HL-60 (cell line): ENCODE measurements at places on chromosomes 5 and 9.

DNA sequence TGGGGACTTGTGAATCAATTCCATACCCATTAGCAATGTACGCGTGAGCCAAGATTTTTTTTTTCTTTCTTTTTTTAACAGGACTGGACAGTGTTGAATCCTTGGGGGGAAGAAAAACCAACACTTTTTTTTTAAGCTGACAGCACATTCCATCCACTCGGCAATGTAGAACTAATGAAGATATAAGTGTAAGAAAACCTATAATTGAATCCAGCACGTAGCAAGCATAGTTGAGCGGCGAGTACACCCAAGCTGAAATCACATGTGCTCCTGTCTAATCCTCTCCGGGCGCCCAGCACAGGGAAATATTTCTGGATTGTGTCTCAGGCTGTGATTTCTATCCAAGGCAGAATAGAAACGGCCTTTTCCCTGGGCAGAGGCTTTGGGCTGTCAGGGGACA is 118.2 kb downstream of the BOD1 start:
- no peak for DNase-seq

GRCh38 chr5:179437341-179438001 is 92.2 kb upstream of the ADAMTS2 start:
- DNase-seq = no peak

- DNase-seq = no peak
These were observed 483.9 kb upstream of the BRINP1 start for GRCh38 chr9:119853126-119853525.

DNA sequence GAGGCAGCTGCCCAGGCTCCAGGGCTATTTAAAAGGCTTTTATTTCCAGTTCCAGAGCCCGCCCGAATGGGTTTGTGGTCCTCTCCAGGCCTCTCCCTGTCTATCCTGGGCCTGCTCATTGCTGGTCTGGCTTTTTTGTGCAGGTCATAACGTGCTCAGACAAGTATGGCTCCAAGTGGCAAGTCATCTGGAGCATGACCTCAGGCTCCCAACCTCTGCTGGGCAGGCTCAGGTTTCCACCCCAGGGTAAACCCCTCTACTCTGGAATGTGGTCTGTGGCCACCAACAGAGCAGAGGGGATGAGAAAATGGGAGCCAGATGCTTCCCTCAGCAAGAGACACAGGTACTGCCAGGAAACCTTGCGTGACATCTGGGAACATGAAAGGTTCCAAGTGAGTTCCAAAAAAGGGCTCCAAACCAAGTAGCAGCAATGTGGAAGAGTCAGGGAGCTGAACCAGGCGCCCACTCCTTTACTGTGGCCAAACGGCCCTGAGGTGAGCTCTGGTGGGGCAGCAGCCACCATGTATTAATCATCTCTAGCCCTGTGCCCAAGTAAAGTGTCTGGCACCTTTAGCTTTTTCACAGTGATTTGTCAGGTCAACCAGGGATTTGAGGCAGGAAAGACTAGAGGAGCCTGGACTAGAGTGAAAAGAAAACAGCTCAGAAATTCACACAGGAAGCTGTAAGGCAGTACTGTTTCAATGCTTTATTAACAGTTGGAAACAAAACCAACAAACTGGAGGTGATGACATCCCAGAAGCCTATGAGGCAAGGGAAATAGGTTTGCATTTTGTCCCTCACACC is 25.7 kb downstream of the PCDHGC5 start:
- DNase-seq = no peak

DNA sequence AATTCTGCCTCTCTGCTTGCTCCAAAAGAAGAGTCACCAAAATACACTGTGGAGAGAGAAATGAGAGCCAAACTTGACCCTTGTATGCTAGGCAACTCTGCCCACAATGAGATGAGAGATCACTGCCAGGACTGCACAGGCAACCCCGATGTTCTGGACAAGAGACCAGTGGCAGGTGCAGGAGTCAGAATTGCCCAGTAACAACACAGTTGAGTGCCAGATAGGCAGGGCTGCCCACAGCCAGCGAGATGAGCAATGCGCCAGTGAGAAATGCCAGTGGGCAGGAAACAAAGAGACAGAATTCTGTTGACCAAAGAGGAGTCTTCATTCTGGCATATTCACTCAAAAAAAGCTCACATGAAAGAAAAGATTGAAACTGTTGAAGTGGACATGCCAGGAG is 570.7 kb downstream of the CAAP1 start:
- DNase-seq = no peak

GRCh38 chr9:30058463-30058862 is 2326.0 kb upstream of the ACO1 start:
- DNase-seq = no peak

DNA sequence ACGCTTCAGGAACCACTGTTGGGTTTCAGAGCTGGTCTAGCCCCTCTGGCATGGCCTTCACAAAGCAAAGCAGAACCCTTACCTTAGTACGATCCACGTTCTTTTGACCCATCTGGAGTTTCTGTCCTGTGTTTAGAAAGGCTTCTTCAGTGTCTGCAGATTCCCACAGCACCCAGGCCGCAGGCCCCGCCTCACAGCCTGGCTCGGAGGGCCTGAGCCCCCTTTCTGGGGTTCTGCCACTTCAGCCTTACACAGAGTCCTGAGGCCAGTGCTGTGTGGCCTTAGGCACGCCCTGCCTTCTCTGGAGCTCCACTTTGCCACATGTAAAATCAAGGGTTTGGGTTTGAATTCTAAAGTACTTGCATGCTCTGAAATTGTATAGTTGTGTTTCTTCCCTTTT is 31.6 kb upstream of the PRDM12 start:
- DNase-seq = no peak

GRCh38 chr9:114163517-114163951 is 8.2 kb downstream of the COL27A1 start:
- DNase-seq = no peak

DNA sequence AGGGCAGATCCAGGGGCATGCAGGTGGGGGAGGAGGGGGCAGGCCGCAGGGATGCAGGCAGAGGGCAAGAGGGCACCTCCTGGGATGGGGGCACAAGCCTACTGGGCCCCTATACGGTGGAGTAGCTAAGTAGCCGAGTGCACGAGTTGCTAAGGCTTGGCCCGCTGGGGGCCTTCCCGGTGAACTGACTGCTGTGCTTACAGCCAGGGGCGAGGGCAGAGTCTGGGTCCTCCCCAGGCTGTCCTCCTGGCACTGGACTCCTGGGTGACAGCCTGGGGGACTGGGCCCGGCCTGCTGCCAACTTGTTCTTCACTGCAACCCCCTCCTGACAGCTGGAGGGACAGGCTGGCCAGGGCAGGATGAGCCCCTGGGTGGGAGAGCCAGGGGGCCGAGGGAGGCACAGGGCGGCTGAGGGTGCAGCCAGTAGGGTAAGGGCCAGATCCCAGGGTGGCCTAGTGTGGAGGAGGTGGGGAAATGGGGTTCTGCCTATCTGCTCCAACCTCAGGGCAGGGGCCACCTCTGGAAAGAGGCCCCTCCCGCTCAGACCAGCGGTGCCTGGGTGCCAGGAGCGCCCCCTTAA is 1.7 kb upstream of the EGFL7 start:
- DNase-seq = no peak

DNA sequence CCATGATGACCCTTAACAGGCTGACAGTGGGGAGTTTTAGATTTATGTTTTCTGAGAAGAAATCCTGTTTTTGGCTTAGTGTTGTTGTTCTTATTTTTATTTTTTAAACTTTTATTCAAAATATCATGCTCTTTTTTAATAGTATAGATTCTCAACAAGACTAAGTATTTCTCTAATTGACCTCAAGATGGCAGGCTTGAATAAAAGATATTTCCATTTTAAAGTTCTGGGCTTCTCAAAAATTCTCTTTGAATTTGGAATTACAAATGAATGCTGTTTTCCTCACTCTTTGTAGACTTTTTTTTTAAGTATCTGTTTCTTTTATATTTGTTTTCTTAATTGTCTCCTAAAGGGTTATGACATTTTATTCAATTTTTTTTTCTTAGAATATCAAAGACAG is 50.0 kb upstream of the SH3GL2 start:
- no peak for DNase-seq

GRCh38 chr5:37808945-37809344 is 30.9 kb downstream of the GDNF start:
- DNase-seq = no peak

GRCh38 chr9:112868461-112868860 is 22.2 kb downstream of the SLC46A2 start:
- no peak for DNase-seq
